Posterior vena cava (tissue), 2 donors: ENCODE measurements at places on chromosomes 1 and 21. TPM values are rescaled to one million over a fixed set of nuclear protein-coding genes. Genes with fewer than 3 reads are reported as not detected.

DNA sequence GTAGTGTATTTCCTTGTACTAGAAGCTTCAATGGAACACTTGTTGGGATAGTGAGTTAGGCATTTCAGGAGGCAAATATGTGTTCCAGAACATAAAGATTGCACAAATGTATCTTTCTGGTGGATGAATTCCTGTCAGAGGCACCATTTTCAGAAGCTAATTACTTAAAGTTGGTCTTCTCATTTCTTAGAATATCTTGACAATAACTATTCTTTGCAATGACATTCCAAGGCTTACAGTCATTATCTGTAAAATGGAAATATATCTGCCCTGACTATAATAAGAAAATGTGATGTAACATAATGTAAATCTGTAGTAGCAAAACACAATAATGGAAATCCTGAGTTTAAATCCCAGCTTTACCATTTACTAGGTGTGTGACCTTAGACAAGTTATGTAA lies 2.7 kb downstream of the VCAM1 start:
- DNase-seq: no peak

- DNase-seq: no peak
These were observed 138.5 kb upstream of the SGIP1 start for GRCh38 chr1:66395202-66396061.

SMIM11 gene
- total RNA-seq: 6.3 TPM

FMO1 gene
- total RNA-seq: 1.0 TPM

FAM72D gene
- not detected for total RNA-seq

SPATA45 gene
- total RNA-seq: not detected

AKR1A1 gene
- 97.2 TPM for total RNA-seq

RYR2 gene
- 7.6 TPM for total RNA-seq
